Urothelium cell line (cell line): ENCODE measurements at places on chromosomes 16 and 17.

DNA sequence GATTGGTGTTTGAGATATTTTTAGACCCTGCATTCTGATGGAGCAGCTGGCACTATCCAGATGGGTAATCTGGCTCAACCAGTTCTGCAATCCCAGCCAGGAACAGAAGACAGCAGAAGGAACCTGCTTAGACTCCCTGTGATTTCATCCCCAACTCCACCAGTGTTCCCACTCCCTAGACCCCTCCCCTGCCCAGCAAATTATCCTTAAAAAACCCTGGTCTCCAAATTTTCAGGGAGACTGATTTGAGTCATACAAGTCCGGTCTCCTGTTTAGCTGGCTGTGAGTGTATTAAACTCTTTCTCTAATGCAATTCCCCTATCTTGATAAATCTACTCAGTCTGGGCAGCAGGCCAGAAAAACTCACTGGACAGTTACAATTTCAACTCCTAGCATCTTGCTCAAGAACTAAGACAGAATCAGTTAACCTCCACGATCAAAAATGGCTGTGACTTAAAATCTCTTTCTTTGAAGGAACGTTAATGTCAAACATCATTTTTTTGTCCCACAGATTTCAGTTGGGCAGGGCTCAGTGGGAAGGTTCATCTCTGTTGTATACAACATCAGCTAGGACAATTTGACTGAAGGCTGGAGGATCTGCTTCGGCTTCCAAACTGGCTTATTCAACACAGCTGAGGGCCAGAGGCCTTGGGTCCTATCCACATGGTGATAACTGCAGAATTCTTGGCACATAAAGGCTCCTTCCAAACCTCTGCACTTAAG, 4.9 kb upstream of the RBL2 start:
- no peak for DNase-seq

- DNase-seq: no peak
Observed at GRCh38 chr16:12087901-12088421, 111.4 kb downstream of the SNX29 start.

DNA sequence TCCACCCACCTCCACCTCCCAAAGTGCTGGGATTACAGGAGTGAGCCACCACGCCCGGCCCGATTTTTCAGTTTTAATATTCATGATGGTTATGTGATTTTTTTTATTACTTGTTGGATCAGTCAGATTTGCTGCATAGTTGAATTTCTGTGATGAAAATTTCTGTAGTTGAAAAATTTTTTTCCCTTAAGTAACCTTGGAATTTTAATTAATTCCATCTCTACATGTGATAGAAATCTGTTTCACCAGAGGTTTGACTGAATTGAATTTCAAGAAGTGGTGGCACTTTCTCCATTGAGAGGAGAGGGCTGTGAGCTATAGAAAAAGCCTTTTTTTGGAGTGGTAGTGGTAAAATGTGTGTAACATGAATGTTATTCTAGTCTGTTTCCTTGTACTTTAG, 24.7 kb downstream of the WIPF2 start:
- DNase-seq: no peak

DNA sequence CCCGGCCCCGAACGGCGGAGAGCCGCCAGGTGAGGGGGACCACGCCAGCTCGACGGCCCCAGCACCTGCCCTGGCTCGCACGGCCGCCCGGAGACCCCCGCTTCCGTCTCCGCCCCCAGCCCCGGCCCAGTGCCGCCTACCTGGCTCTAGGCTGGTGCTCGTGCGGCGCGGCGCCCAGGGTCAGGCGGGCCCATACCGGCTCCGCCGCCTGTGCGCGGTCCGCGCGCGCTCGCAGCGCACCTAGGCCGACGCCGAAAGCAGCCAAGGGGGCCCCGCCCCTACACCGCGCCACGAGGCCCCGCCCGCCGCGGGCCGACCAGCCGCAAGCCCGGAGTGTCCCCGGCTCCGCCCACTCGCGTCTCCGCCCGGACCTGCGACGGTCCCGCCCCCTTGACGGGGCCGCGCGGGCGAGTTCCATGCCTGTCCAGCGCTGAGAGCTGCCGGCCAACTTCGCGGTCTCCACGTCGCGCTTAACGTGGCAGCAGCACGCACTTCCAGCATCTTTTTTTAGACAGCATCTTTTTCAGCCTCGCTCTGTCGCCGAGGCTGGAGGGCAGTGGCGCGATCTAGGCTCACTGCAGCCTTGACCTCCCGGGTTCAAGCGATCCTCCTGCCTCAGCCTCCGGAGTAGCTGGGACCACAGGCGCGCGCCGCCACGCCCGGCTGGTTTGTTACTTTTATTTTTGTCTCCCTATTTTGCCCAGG, at the start of gene SLC25A39:
SLC25A39 (minus strand) TSS at position 253 of the 705 bp plus-strand sequence. CDS start 1,261 bp downstream, outside the sequence.
- peak; percentile 95 for DNase-seq

DNA sequence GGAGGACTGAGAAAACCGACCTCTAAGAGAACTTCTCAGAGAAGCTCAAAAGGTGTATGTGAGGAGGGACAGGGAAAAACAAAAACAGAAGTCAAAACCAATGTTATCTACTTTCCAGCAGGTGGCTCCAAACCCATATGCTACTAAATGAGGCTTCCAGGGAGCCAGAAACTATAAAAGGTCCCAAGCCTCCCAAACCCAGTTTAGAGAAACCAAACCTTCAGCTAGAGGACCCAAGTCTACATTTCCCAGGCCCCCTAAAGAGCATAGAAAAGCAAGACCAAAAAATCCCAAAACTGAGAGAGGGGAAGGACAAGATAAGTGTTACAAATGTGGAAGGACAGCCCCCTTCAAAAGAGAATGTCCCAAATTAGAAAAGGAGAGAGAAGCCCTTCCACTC, 3.7 kb downstream of the HPR start:
- DNase-seq: peak; percentile 31

GRCh38 chr17:74230896-74231295, 17.5 kb downstream of the TTYH2 start:
- DNase-seq: no peak

GRCh38 chr16:48124266-48124665, 31.5 kb downstream of the ABCC12 start:
- DNase-seq: no peak

- DNase-seq: no peak
Observed at GRCh38 chr16:31460582-31461002, 1.3 kb downstream of the ARMC5 start.
